ENCODE measurements at places on chromosomes 3 and 15.

GRCh38 chr15:62391641-62392262, 226.7 kb upstream of the C2CD4B start:
- peak; percentile 52 for DNase-seq

- no peak for DNase-seq
Observed at GRCh38 chr3:462851-463250, 266.3 kb downstream of the CHL1 start.

- DNase-seq = no peak
Observed at GRCh38 chr3:8575364-8576104, 69.1 kb downstream of the SSUH2 start.

GRCh38 chr3:122074621-122075265, 19.6 kb downstream of the CD86 start:
- no peak for DNase-seq

DNA sequence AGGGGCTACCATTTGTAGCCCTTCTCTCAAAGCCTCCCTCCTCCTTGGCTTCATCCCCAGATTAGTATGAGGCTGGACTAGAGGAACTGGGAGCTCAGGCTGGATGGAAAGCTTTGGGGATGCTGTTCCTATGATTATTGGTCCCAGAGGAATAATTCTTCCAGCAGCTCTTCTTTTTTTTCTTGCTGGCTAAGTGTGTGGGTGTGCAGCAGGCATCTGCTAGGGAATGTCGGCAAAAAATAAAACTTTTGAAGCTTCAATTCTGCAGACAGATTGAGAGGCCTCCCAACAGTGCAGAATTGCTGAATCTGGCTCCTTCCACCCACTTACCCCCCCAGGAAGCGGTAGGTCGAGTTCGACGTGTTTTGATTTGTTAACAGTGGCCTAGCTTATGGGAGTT, 138.5 kb upstream of the ANKRD28 start:
- peak; percentile 59 for DNase-seq

- no peak for DNase-seq
Observed at GRCh38 chr3:188389711-188390342, 235.9 kb downstream of the LPP start.

- peak; percentile 25 for DNase-seq
Observed at GRCh38 chr3:148681080-148681479, 16.6 kb upstream of the AGTR1 start.

Measured in fibroblast of upper back skin (primary cell).